ENCODE measurements at places on chromosomes 12 and 14.

- no peak for DNase-seq
Measured at GRCh38 chr14:49058511-49058910, 527.7 kb downstream of the RPS29 start.

DNA sequence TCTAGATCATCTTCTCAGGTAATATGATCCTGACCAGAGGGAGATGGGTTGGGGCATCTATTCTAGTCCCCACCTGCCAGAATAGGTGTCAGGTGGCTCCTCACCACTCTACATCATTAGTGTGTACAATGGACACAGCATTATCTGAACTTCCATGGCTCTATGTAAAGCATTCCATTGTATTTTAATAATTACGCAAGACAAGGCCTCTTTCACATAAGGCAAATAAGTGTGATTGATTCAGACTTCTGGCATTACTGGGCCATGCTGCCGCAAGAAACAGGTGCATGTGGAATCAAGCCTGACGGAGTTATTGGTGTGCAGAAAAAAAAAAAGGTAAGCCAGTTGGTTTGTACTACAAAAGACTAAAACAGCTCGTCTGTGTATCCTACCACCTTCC, 3.1 kb upstream of the DDHD1 start:
- DNase-seq, result no peak

DNA sequence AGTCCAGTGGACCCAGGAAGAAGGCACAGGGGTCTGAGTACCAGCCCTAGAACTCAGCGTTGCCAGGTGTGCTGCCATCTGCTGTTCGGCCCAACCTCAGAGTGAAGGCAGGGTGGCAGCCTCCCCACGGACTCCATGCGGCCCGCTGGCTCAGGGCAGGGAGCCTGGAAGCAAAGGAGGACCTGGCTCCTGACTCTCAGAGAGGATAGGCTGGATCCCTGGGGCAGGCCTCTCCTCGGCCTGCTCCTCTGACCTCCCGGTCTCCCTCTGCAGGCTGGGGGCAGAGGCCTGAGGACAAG, 10.1 kb downstream of the MCRS1 start:
- no peak for DNase-seq

GRCh38 chr12:130423136-130423535, 85.4 kb downstream of the PIWIL1 start:
- DNase-seq, result no peak

- no peak for DNase-seq
Measured at GRCh38 chr14:85731186-85731585, 201.2 kb downstream of the FLRT2 start.

GRCh38 chr12:68175557-68176061, 16.1 kb upstream of the IFNG start:
- DNase-seq, result peak; percentile 92

- no peak for DNase-seq
Measured at GRCh38 chr12:29644536-29645162, 139.1 kb downstream of the TMTC1 start.

All from activated CD4-positive, alpha-beta T cell treated with anti-CD3 and anti-CD28 coated beads, Interleukin-2, amount 10 ng/mL, durations not matched to agents 24 days and 14 days (primary cell).